ENCODE measurements at places on chromosomes 11 and 22.

- no peak for DNase-seq
Observed at GRCh38 chr11:27896096-27896495, 195.8 kb upstream of the BDNF start.

DNA sequence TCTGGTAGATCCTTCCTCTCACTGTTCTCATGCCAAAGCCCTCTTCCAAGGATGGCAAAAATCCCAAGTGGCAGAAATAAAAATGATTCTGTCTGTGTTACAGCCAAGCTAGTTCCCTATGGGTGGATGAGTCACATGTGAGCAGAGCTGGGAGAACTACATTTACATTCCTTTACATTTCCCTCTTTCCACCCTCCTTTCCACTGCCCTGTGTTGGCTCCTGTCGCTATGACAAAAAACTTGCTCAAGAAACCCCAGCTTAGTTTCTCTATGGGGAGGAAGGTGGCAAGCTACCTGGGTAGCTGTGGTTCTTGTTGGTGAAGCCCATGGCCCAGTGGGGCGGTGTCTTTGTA is 10.2 kb upstream of the DDB2 start:
- no peak for DNase-seq

GRCh38 chr11:84965484-84965883 is 661.7 kb downstream of the DLG2 start:
- DNase-seq = no peak

GRCh38 chr11:77677138-77677537 is 39.5 kb upstream of the CLNS1A start:
- DNase-seq = no peak

- no peak for DNase-seq
Observed at GRCh38 chr11:128525411-128526243, 61.7 kb downstream of the ETS1 start.

DNA sequence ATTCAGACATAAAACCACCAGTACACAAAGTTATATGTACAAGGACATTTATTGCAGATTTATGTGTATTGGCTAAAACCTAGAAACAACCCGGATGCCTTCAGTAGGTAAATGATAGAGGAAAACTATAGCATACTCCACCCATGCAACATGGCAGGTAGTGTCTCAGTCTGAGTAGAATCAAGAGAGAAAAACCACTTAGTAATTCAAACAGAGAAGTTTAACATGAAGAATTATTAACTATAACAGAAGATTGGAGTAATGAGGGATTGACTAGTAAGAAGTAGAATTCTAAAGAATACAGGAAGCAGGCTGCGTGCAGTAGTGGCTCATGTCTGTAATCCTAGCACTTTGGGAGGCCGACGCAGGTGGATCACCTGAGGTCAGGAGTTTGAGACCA is 16.2 kb upstream of the SPTY2D1 start:
- DNase-seq = no peak

- DNase-seq = no peak
Observed at GRCh38 chr22:21666786-21667185, 974 bp downstream of the PPIL2 start.

DNA sequence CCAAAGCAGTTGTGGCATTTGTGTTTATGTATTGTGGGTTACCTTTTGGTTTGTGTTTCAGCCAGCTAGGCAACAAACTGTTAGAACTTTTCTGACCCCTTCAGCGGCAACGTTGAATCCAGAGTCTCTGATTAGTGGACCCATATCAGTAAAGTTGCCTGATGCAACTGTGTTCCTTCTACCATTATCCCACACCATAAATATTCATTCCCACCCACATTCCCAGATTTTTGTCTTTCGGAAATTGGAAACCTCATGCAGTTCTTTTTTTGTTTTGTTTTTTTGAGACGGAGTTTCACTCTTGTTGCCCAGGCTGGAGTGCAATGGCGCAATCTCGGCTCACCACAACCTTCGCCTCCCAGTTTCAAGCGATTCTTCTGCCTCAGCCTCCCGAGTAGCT is 30.7 kb upstream of the RBX1 start:
- DNase-seq = no peak

GRCh38 chr11:47572715-47573255 is 6.0 kb downstream of the KBTBD4 start:
- no peak for DNase-seq

DNA sequence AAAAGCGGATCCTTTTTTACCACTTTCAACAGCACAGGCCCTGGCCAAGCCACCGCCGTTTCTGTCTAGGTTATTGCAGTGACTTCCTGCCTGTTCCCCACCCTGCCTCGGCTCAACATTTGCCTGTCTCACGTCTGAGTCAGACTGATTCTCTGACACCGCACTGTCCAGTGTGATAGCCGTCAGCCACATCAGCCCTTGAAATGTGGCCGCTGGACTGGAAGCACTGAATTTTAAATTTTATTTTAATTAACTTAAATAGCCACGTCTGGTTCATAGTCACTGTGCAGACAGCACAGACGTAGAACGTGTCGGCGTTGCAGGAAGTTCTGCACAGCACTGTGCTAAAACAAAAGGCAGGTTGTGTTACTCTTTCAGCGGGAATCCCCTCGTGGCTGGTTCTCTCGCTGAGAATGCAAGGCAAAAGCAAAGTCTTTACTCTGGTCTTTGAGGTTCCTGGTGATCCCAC is 56.3 kb upstream of the ADSL start:
- peak; percentile 46 for DNase-seq
